ENCODE measurements at places on chromosomes 12 and 14.

DNA sequence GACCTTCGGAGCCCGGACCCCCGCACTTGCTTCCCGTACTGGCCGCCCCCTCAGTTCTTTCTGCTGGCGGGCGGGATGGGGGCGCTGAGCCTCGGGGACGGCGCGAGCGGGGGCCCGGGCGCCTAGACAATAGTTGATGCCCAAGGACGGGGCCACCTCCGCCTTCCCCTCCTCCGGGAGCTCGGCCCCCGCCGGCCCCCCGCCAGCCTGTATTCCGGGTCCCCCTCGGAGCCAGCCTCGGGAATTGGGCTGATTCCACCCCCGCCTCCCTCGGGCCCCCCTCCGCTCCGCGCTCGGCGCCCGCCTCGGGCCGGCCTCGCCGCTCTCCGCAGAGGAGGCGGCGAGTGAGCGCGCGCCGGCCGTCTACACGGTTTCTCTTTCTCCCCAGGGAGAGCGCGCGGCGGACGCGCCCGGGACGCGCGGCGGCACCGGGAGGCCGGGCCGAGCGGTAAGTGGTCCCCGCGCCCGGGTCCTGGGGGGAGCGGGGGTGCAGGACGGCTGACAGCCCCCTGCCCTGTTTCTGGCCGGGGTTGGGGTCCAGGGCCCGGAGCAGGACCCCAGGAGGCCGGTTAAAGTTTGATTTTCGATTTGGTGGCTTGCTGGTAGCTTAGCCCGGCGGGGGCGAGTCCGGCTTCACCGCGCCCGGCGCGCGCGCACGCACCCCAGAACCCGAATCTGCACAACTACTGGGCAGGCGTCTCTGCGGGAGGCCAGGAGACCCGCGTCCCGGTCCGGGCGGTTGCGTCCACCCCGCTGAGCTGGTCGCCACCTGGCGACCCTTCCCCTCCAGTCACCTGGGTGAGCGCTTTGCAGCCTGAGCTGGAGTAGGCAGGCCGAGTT is 413.7 kb downstream of the PCNX1 start:
- no peak for DNase-seq

- DNase-seq: no peak
These were observed 14.7 kb upstream of the ENDOU start for GRCh38 chr12:47739979-47740378.

- DNase-seq: no peak
These were observed 104.0 kb upstream of the PLEKHA5 start for GRCh38 chr12:19025582-19025981.

GRCh38 chr12:52687497-52688385 is 7.5 kb upstream of the KRT1 start:
- DNase-seq: no peak

DNA sequence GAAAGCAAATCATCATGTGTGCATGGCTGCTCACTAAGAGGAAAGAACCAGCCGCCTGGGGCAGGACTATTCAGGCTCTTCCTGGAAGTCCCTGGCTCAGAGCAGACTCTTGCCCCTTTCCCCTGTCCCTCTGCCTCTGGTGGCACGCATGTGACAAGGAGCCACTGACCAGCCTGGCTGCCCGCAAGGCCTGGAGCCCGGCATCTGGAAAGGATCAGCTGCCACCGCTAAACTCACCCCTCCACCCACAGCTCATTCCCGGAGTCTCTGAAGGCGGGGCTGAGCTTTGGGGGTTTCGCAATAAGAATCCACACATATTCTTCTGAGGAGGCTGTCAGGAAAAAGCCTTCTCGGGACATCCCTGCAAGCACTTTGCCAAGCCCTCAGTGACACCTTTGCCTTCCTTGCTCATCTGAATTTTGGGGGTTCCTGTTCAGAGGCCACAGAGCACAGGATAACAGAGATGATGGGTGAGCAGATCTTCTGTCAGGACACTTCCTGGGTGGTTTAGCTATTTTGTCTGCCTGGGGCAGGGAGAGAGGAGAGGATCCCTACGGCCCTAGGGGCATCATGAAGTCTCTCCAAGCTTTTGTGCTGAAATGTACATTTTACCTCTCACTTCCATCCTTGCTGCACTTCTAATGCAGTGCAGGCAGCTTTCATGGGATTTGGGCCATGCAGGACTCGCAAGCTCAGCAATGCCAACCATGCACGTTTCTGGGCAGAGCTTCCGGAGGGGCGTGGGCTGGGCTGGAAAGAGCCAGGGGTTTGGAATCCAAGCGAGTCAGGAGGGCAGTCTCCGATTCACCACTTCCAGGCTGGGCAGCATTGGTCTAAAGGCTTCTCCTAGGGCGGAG is 124.8 kb upstream of the MAP1LC3B2 start:
- peak; percentile 46 for DNase-seq

DNA sequence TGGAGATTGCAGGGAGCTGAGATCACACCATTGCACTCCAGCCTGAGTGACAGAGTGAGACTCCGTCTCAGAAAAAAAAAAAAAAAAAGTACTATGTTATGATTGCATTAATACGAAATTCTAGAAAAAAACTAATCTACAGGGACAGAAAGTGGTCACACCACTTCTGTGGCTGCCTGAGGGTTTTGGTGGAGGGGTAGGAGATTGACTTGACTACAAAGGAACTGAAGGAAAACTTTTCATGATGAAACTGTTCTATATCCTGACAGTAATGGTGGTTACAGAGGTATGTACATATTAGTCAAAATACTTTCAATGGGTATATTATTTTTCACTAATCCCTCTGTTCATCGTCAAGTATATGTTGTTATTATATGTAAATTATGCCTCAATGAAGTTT is 42.1 kb downstream of the FOXN3 start:
- no peak for DNase-seq

- DNase-seq: no peak
These were observed 746.6 kb downstream of the LRFN5 start for GRCh38 chr14:42353315-42353714.

DNA sequence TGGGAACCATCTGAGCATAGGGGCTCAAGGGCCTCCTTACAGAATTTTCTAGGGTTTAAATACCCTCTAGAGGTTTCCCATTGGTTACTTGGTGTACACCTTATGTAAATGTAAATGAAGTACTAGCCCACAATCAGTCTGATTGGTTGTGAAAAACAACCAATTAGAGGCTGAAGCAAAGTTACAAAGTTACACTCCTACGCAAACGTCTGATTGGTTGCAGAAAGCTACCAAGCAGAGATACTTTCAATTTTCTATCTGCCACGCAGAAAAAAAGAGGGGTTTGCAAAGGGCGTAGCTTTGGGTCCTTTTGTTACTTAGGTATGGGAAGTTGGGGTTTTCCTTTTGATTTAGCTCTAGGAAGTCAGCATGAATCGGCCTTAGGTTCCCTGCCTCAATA is 1.8 kb upstream of the TMEM19 start:
- no peak for DNase-seq

GRCh38 chr12:6827437-6827911 is 733 bp upstream of the P3H3 start:
- peak; percentile 26 for DNase-seq

DNA sequence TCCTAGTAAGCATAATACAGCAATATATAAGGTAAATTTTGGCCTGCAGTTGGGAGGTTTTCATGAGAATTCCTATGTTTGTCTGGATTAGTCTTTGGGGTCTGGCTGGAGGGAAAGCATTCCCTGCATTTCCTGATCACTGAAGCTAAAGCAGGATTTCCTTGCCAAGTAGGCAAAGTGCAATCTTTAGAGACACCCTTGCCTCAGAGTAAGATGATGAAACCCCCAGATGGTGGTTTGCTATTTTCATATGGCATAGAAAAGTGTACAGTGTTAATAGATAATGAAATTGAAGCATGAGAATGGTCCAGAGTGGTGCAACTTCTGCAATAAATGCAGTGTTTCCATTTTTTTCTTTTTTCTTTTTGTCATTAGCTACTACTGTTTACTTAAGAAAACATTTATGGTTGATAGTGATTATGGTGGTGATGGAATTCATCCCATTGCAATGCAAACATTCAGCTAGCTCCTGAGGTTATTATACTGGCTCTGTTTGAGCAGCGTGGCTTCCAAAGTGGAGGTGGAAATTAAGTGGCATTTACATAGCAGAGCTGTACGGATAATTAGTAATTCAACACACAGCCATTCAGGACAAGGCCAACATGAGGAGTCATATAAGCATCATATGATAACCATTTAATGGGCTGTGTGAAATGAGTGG is 276.3 kb downstream of the DUSP6 start:
- no peak for DNase-seq

DNA sequence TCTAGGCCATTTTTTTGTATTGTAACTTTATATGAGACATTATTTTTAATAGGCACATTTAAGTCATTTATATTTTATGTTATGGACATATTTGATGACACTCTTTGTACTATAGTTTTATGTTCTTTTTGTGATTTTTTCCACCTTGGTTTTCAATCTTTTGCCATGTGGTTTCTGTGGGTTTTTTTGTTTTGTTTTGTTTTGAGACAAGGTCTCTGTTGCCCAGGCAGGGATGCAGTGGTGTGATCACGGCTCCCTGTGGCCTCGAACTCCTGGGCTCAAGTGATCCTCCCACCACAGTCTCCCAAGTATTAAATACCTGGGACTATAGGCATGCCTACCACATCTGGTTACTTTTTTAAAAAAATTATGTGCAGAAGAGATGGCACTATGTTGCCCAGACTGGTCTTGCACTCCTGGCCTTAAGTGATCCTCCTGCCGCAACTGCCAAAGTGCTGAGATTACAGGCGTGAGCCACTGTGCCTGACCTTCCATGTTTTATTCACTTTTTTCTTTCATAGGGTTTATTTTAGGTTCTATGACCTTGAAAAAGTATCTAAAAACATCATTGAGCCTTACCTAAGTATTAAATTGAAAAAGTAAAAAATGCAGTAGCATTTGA is 16.3 kb downstream of the MSRB3 start:
- no peak for DNase-seq

GRCh38 chr14:101854366-101854765 is 92.9 kb downstream of the PPP2R5C start:
- no peak for DNase-seq

GRCh38 chr12:53571295-53571694 is 54.9 kb downstream of the ATF7 start:
- DNase-seq: no peak

DNA sequence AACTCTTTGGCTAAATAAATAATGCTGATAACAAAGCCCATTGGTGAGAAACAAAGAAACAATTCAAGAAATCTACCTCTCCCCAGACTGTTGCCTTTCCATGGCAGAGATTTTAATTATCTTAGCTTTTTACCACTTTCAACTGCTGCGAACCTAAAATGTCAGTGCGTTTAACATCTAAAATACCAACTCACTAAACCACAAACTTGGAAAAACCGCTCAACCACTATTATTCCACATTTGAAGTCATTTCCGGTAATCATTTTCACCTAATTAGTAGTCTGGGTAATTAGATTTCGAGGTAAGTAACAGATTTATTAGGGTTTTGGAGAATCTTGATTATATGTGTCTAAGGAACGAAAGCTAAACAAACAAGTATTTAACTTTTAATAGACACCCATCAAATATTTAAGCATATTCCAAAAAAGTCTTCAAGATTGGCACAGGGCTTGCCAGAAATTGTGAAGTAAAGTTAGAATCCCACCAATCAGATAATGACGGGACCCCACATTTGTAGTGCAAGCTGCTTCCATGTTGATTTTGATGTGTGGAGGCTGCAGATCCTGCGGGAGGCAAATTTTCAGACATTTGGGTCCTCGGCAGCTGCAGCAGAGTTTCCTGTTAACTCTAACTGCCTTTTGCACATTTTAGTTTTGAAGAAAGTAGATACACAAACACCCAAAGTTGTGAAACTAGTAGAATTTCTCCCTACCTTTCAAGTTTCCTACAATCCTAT is 4.1 kb downstream of the OTX2 start:
- no peak for DNase-seq

DNA sequence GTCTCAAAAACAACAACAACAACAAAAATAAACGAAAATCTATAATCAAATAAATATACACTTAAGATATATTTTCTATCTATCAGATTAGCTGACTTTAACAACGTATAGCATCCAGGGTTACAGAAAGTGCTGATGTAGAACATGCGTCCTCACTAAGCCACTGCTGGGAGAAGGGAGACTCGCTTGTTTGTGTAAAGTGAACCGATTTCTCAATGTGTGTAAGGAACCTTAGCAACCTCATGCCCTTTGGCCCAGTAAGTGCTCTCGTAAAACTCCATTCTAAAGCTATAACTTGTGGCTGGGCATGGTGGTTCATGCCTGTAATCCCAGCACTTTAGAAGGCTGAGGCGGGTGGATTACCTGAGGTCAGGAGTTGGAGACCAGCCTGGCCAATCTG is 23.8 kb downstream of the NFKBIA start:
- no peak for DNase-seq

DNA sequence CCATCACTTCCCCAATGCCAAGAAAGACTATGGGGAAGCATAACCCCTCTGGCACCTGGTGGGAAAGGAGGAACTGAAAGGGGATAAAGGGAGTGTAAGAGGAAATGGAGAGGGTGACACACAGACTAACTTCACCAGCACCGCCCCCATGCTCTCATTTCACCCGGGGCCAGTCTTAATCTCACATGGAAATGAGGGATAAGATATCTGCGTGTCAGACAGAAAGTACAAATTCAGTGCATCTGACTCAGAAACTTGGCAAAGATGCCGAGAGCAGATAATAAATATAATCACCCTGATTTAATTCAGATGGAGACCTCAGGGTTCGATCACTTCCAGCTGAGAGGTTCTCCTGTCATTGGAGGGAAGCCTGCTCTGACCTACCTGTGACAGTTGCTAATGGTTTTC is 191.6 kb downstream of the DUSP6 start:
- DNase-seq: no peak

DNA sequence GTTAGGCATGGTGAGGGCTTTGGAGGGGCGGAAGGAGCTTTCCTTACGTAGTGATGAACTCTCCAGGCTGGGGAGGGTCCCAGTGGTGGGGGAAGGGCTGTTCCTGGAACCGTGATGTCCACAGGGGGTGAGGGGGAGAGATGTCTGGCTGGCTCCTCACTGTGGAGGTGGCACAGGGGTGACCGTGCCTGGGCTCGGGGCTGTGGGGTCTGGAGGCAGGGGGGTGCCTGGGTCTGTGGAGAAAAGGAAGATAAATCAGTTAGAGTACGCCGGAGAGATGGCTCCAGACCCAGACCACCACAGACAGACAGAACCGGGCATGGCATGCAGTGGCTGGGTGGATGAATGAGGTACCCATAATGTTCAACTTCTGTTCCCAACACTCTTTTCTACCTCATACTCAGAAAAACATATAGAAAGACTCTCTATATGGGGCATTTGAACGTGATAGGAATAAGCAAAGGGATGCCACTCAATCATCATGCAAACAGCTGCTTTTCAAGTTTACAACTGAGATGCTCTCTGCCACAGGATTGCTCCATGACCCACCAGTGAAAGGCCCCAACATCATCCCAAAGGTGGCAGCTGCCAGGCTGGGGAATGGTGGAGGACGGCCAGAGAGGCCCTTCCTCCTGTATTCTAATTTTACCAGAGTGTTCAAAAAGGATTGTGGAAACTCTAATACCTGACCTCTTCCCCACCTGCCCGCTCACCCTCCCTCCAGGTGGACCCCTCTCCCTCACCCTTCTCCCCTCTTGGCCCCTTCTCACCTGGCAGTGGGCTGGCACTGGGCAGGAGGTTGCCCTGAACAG is 5.6 kb downstream of the MYL6 start:
- DNase-seq: no peak
